NCI-H524 treated with DMSO at 0.1 percent for 48 hours (cell line): ENCODE measurements at places on chromosomes 2 and 18.

GRCh38 chr2:165149439-165149838, 54.4 kb downstream of the SCN3A start:
- DNase-seq: no peak

- no peak for DNase-seq
Measured at GRCh38 chr18:6722690-6723089, 6.8 kb upstream of the ARHGAP28 start.

DNA sequence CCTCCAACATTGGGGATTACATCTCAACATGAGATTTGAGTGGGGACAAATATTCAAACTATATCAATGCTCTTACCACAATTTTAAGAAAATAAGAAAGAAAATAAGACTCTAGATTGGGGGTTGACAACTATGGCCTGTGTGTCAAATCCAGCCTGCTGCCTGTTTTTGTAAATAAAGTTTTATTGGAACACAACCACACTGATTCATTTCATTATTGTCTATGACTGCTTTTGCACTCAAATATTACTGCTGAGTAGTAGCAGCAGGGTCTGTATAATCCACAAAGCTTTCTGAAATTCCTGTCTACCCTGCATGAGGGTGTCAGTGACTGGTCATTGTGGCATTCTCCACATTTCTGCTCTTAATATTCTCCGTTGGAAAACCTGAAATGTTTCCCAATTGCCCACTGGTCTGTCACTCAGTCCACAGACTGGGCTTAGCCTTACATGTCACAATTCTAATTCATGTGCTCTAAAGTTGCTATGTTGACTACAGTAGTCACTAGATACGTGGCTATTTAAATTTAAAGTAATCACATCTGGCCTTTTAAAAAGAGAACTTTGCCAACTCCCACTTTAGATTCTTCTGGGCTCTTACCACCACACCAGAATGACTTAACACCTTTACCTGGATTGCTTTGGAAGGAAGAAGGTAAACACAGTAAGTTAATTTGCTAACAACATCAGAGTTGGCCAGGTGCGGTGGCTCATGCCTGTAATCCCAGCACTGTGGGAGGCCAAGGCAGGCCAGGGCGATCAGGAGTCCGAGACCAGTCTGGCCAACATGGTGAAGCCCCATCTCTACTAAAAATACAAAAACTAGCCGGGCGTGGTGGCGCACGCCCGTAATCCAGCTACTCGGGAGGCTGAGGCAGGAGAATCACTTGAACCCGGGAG, 86.9 kb downstream of the CLHC1 start:
- DNase-seq: no peak

DNA sequence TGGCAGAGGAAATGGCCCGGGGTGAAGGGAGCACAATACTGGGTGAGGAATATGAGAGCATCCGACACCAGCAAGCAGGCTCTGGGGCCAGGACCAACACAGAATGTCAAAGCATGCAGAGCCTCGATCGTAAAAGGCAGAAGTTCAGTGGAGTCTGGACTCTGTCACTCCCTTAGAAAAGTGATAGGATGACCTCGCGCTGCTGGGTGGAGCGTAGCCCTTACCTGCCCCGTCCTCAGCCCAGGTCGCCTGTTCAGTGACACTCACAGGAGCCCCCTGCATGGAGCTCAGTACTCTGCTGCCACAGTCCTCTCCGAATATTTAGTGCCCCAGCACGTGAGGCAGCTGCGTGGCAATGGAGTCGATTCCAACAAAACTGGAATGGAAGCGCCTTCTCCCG, 236.7 kb upstream of the MYT1L start:
- no peak for DNase-seq

DNA sequence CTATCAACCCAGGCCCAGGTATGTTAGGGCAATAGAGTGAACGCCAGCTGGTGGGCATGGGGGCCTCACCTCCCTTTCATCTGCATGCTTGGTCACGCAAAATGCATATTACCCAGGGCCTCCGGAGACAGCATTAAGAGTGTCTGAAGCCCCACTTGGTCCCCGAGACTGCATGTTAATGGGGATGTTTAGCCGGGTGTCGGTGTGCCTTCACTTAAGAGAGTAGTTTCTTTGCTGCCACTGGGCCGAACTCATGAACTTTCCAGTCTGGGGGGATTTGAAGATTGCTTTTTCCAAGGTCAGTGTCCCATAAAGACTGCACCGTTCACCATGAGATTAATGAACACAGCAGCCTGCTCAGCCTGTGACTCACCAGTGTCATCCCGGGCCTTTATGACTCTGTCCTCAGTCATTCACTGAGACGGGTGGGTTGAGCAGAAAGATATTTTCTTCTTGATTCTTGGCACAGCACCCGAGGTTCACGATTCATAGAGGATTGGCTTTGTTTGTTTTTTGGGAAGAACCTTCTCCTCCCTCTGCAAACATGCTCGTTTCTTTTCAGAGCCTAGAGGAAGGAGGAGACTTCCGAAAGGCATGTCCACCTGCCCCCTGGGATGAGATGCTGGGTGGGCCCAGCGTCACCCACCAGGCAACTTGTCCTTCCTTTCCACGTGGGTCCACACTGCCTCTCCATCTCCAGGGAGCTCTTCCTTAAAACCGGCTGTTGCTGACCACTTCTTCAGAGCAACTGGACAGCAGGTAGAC, 199.1 kb downstream of the GLI2 start:
- no peak for DNase-seq

DNA sequence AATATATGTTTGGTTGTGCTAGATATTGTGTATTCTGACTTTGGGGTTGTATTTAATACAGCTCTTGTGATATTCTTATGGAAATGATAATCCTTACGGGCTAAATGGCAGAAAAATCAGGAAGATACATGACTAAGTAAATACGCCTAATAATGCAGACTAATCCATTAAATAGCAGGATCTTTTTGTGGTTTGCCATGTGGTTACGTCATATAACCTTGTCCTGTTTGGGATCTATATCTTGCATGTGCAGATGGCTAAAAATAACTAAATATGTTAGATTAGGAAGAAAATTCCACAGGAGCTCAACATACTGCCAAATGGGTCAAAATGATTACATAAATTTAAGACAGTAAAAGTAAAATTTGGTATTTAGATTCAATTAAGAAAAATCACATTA, 83.0 kb downstream of the NEB start:
- DNase-seq: no peak

GRCh38 chr2:162044586-162044985, 29.4 kb downstream of the DPP4 start:
- no peak for DNase-seq

DNA sequence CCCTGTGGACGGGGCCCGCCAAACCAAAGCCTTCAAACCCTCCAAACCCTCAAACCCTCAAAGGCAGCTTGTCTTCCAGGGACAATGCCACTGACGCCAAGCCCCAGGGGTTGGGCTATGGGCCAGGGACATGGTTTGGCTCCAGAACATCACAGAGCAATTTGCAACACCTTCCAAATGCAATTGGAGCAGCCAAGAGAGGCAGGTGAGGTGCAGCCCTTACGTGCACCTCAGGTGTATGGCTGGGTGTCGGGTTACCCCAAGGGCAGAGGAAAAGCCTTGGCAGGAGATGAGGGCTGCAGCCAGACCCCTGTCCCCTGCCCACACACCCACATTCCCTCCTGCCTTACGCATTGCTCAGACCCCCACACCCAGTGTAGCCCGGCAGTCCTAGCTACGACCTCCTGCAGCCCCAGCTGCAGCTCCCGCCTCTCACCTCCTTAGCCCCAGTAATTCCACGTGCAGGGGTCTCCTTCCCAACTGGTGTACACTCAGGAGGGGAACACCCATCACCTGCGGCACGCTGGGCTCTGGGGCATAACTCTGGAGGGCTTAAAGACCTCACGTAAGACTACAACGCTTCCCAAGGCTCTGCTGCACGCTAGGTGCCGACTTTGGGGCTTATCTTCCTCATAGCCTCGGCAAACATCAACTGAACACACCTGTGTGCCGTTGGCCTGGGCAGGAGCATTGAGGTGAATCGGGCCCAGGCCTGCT, 88.7 kb downstream of the TFCP2L1 start:
- no peak for DNase-seq

DNA sequence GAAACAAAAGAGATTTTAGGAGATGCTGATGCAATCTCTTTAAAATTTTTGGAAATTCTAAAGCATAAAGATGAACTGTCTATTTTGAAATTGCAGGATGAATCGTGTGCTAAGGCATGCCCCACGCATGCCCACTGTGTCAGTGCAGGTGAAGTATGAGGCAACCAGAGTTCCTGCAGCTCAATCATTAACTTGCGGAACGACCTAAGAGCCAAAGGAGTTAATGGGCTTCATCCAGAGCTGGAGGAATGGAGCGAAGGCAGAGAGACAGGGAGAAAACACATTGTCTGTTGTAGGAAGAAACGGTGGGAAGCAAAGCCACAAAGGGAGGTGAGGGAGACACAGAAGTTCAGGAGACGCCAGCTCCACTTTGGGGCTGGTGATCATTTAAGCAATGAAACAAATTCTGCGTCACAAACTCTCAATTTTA, 265.2 kb downstream of the CCDC85A start:
- DNase-seq: no peak

- DNase-seq: no peak
Measured at GRCh38 chr2:200533754-200534153, 7.7 kb downstream of the SGO2 start.

- no peak for DNase-seq
Measured at GRCh38 chr2:161576421-161576820, 47.8 kb upstream of the SLC4A10 start.

GRCh38 chr2:224983712-224984554, 58.3 kb downstream of the DOCK10 start:
- no peak for DNase-seq
